ENCODE measurements at places on chromosomes 5 and 9.

DNA sequence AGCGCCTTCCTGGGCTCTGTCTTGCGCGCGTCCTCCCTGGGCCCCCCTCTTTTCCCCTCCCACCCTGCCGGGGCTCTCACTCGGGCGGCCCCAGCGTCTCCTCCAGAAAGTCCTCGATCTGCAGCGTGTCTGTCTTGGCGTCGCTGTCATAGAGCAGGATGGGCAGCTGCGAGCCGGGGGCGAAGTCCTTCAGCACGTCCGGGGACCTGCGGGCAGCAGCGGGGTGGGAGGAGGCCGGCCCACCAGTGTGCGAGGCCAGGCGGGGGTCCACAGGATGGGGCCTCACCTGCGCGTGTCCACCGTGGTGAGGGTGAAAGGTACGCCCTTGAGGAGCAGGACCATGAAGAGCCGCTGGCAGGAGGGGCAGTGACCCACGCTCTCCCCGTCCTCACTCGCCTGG lies 1.0 kb downstream of the CLIC3 start:
- DNase-seq: no peak

GRCh38 chr5:173941758-173942401 lies 47.1 kb upstream of the C5orf47 start:
- DNase-seq: no peak

DNA sequence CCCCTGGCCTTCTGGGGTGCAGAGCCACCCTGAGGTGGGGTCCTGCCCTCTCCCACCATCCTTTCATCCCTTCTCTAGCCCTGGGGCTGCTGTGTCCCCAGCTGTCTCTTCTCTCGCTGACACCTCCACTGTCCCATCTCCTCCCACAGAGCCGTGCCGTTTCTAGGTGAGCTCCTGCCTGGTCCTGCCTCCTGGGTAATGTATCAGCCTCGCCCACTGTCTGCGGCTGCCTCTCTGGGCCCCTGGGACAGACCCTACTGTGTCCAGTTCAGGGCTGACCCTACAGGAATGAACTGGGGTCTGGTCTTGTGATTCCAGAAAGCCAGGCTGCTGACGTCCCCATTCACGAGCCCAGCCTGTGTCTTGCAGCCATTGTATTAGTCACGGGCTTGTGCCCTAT lies 4.1 kb downstream of the PAEP start:
- DNase-seq: no peak

- no peak for DNase-seq
These were observed 950 bp downstream of the RGMB start for GRCh38 chr5:98774192-98775033.

DNA sequence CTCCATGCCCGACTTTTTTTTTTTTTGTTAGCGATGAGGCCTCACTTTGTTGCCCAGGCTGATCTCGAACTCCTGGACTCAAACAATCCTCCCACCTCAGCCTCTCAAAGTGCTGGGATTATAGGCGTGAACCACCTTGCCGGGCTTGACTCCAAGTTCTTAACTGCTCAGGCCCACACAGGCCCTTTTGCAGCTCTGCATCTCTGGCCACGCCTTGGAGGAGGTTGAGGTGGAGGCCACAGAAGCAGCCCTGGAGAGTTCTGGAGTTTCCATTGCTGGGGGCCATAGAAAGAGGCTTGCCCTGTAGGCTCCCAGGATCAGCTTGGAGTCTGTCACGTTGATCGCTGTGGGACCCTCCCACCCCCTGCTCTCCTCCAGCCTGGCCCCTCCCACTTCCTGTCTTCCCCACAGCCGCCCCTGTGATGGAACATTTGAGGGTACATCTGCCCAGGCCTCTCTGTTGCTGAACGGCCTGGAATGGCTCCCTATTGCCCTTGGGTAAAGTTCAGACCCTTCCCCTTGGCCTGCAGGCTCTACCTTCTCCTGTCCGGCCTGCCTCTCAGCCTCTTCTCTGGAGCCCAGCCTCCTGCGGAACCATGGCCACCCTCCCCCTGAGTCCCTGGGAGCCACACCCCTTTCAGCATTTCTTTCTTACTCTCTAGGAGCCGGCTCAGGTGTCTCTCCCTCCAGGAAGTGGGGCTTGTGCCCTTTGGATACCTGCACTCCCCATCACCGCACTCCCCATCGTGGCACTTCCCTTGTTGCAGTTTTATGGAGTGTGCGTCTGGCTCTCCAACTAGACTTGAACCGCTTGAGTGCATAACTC lies 30.4 kb upstream of the IER5L start:
- peak; percentile 50 for DNase-seq

GRCh38 chr9:97831843-97832636 lies 21.0 kb upstream of the FOXE1 start:
- DNase-seq: no peak

- no peak for DNase-seq
These were observed 209.8 kb downstream of the MCTP1 start for GRCh38 chr5:95075111-95075510.

- DNase-seq: no peak
These were observed 814.5 kb downstream of the MTRR start for GRCh38 chr5:8683496-8683895.

- DNase-seq: no peak
These were observed 161.5 kb downstream of the CEP120 start for GRCh38 chr5:123261752-123262151.

DNA sequence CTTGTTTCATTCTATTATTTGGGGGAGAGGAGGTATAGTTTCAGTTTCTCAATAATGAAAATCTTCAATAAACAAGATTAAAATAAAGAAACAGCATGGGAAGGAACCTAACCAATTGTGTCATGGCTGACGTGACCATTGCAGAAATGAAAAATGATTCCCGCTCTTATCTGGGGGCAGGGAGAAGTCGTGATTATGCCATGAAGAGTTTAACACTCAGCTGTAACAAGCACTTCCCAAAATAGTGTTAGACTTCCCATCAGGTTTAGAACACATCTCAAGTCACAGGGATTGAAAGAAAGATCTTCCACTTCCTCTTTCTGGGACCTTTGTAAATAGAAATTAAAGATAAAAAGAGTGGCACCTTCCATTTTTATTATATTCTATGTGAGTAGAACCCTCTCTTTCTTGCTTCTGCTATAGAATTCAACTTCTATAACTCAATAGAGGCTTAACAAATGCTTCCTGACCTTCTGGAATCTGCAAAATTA lies 122.2 kb downstream of the TRPM6 start:
- no peak for DNase-seq

GRCh38 chr9:120839146-120839545 lies 3.6 kb downstream of the PSMD5 start:
- DNase-seq: no peak

DNA sequence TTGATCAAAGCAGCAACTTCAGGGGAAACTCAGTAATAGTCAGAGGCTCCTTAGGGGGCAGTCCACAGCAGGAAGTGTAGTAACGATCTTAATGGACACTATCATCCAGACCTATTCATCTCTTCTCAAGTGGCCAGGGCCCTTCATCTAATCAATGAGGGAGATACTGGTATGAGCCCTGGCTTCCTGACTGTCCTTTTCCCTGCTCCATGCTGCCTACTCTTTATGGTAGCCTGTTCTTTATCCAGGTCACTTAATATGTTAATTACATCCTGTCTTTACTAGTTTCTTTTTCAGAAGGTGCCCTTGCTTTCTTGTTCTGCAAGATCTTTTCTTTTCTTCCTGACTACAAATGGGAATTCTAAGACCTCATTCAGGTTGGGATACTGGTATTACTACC lies 197.1 kb downstream of the CAVIN4 start:
- no peak for DNase-seq

- no peak for DNase-seq
These were observed 23.3 kb downstream of the PTGES2 start for GRCh38 chr9:128104171-128104618.

GRCh38 chr9:133953976-133954709 lies 38.0 kb downstream of the VAV2 start:
- DNase-seq: no peak

DNA sequence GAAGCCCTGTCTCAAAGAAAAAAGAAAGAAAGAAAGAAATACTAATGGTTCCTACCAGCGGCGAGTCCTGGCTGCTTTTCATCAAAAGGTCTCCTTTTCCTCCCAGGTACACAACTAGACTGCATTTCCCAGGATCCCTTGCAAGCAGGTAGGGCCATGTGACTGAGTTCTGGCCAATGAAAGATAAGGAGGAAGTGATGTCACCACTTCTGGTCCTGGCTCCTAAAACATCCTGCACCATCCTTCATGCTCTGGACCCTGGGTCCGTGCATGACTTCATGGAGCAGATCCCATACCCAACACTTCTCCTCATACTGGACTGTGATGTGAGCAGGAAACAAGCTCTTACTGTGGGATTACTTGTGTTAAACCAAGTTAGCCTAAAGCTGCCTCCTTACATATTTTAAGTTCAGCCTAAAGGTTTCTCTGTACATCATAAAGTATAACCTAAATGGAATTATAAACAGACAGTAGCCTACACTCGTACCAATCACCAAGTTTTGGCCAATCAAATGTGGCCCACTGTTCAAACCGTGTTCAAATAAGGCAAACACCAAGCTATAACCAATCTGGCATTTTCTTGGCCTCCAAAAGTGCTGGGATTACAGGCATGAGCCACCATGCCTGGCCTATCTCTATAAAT lies 30.2 kb upstream of the FUBP3 start:
- DNase-seq: no peak

GRCh38 chr5:143433670-143434069 lies 30.2 kb upstream of the NR3C1 start:
- no peak for DNase-seq

DNA sequence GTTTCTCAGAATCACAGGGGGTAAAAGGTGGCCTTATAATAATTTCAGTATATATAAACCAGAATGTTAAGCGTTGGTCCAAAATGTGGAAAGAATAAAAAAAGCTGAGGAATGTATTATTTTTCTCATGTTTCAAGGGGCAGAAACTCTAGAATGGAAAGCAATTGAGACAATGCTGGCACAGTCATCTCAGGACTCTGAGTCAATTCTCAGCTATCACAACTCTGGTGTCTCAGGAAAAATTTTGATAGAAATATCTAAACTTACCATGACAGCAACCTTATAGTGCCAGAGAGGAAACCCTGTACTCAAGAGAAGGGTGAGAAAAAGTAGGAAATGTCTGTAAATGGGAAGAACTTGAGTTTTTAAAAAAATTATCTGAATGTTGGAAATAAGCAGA lies 1189.4 kb upstream of the NUDT12 start:
- DNase-seq: no peak

DNA sequence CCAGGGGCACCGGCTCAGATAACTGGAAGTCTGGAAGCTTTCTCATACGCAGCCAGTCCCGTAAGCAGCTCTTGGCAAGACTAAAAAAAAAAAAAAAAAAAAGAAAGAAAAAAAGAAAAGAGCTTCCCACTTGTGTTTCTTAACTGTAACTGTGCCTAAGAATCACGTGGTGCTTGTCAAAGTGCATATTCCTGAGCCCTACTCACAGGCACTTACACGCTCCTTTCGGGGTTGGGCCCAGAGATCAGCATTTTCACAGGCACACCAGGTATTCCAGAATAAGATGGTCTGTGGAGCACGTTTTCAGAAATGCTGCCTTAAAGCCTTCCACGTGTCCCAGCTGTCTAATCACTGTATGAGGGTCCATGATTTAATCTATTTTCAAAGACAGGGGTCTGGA lies 22.6 kb upstream of the SH3GL2 start:
- no peak for DNase-seq

DNA sequence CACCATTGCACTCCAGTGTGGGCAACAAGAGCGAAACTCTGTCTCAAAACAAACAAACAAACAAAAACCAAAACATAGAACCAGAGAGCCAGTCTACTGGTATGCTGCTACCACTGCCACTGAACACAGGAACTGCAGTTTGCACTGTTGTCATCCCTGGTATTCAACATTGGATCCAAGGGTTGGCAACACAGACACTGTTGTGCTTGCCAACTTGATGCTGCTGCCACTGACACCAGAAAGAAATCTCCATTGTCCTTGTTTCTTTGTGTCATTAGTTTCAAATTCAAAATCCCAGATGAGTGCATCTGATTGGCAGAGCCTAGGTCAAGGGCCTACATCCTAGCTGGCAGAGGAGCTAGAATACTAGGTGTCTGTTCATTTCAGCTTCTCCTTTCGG lies 16.2 kb downstream of the HINT1 start:
- no peak for DNase-seq

GRCh38 chr9:134236001-134236421 lies 71.6 kb upstream of the RNU6ATAC start:
- no peak for DNase-seq

- DNase-seq: no peak
These were observed 37.5 kb upstream of the CCNG1 start for GRCh38 chr5:163399923-163400322.

GRCh38 chr5:69048230-69048629 lies 45.6 kb upstream of the SLC30A5 start:
- DNase-seq: no peak

DNA sequence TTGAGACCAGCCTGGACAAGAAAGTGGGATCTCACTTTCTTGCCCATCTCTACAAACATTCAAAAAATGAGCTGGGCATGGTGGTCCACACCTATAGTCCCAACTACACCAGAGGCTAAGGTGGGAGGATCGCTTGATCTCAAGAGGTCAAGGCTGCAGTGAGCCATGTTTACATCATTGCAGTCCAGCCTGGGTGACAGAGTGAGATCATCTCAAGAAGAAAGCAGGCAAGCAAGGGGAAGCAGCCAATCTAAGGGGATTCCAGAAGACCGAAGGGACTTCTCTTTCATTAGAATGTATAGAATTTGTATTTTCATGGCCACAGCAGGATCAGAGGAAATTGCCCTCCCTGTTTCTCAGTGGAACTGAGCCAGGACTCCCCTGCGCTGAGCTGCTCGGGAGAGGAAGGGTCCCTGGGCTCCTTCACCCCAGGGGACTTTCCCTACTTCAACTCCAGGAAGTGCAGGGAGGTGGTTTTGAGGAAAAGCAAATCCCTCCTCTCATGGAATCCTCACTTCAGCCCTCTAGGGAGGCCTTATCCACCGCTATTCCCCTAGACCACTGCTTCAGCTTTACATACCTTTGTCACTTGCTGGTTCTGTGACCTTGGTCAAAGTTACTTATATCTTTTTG lies 12.1 kb downstream of the WWC1 start:
- no peak for DNase-seq

Data from stimulated activated CD8-positive, alpha-beta memory T cell treated with anti-CD3 and anti-CD28 coated beads, Interleukin-4, amount 100 ng/mL, for 4 hours (primary cell).